Stimulated activated CD4-positive, alpha-beta T cell treated with anti-CD3 and anti-CD28 coated beads, Interleukin-12 subunit alpha, Interleukin-12 subunit beta, amount 100 ng/mL, for 4 hours (primary cell): ENCODE measurements at places on chromosomes 16 and 17.

DNA sequence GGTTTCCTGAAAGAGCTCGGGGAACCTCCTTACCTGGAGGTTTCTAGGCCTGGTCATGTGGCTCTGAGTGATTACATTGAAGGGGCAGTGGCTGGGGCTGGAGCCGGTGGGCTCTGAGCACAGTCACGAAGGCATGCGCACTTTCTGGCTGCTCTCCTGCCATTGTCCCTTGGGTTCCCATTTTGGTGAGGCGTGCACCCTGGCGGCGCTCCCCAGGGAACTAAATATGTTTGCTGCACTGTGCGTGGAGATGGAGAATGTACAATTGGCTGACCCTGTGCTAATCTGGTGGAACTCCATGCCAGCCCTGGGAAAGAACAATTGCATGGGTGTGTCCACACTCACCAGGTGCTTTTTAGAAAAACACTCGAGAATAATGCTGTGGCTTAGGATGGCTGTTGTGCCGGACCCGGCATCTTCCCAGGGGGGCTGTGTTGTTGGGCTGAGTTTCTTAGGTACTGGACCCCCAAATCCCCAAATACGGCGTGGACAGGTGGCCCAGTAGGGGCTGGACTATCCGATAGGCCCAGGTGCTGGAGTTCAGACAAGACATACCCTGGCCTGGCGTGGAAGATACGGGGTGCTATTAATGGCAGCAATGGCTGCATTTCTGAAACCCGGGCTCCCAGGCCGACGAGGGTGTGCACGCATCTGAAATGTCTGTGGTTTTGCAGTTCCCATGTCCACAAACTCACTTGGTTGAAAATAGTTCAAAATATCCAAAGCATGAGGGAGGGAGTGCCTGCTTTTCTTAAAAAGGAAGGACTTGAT is 230.5 kb downstream of the SEC14L1 start:
- DNase-seq, result no peak

- no peak for DNase-seq
These were observed 29.1 kb downstream of the RPTOR start for GRCh38 chr17:80573701-80574100.

DNA sequence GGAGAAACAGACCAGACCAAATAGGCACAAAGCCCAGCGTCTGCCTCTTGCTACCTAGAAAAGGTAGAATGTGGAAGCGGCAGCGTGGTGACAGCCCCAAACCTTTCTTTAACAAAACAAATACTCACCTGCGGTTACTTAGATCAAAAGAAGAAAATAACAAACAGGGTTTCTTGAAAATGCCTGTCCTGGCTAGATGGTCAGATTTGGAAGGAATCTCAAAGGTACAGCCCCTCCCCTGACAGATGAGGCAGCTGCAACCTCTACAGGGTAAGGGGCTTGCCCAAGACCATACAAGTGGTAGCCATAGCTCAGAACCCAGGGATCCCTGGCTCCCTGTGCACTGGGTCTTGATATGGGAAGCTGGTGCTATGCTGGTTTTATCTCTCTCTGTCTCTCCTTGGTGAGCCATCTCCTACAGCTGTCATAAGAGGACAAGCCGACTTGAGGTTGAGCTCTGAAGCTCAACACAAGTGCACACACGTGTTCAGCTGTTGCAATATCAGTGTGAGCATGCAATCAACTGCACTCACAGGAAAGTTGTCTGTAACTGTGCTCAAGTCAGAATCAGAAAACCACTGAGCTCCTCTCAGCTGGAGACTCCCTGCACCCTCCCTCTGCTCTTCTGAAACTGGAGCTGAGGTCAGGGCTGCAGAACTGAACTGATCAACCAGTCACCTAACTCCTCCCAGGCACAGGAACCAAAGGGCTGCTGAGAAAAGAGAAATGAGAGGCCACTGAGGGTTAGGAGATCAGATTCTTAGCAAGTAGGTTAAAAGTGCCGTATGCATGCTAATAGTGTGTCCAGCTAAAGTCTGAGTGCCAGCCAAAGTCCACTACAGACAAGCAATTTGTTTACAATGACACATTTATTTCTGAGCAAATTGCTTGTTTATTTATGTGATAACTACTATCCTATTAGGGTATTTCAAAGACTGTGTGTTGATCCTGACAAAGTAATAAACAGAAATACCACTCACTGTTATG is 6.1 kb upstream of the RNF157 start:
- peak; percentile 16 for DNase-seq

DNA sequence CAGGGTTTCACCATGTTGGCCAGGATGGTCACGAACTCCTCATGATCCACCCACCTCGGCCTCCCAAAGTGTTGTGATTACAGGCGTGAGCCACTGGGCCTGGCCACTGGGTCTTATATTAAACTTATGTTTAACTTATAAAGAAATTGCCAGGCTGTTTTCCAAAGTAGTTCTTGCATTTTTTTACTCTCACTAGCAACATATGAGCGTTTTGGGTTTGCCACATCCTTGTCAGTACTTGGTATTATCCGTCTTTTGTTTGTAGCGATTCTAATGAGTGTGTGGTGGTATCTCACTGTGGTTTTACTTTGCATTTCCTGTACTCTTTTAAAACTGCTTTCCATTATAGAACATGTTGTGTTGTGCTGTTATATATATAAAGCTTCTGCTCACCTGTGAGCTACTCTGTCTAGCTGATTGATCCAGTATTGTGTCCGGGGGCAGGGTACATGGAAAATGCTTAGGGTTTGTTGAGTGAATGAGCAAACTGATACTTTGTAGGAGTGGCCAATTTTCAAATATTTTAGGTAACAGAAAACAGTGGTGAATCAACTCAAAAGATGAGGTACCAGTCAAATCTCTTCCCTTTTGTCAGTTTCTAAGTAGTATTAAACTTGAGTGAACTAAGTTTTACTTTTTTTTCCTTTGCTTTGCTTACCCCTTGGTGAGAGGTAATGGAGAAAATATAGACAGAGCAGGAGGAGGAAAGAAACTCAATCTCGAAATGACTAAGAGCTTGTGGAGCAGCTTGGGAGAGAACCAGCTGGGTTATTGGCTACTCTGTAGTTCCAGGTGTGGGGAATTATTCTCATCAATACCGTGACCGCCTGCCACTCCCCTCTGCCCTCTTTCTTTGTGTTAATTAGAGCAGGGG is 75.8 kb downstream of the PITPNC1 start:
- DNase-seq, result no peak

GRCh38 chr16:83653785-83654184 is 154.0 kb upstream of the HSBP1 start:
- no peak for DNase-seq

- no peak for DNase-seq
These were observed at the start of gene BEAN1 for GRCh38 chr16:66427036-66427860. Gene BEAN1, plus strand, starts transcription at chr16:66427295. Its CDS starts 10,382 bp downstream, at chr16:66437677.

GRCh38 chr17:7573324-7574080 is 5.9 kb upstream of the CD68 start:
- DNase-seq, result peak; percentile 90

DNA sequence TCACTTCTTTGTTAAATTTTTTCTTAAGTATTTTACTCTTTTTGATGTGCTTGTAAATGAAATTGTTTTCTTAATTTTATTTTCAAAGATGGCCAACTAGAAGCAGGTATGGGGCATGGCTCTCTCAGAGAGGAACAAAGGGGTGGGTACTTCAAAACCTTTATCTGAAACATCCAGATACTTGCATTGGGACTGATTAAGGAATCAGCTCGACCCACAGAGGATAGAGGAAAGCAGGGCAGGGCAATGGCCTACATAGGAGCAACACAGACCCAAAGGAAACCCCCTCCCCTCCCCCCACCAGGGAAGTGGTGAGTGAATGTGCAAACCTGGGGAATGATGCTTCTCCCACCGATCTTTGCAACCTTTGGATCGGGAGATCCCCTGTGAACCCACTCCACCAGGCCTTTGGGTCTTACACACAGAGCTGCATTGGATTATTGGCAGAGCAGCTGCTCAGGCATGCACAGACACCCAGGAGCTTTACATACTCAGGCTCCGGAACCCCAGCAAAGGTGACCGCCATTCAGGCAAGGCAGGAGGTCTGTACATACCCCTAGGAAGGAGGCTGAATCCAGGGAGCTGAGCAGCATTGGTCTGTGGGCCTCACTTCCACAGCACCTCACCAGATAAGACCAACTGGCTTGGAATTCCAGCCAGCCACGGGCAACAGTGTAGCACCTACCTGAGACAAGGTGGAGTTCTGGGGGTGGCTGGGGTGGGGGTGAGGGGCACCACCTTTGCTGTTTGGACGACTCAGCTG is 3.0 kb upstream of the CCR7 start:
- DNase-seq, result no peak

DNA sequence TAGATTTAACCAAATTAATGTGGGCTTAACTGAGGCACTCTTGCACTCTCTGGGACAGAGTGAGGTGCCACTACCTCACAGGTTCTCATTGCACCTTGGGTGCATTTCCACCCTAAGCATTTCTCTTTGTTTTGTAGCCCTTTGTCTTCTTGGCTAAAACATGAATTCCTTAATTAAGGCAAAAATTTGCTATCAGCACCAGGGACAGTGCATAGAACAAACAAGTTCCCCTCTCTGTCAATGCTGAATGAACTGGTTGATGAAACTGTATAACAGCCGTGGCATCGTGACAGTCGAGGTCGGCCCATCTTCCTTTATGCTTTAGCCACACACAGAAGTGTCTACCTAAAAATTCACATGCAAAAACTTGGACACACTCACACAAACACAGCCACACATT is 74.8 kb downstream of the HS3ST2 start:
- DNase-seq, result no peak

- DNase-seq, result no peak
These were observed 1.2 kb downstream of the SRRM2 start for GRCh38 chr16:2753733-2754020.

DNA sequence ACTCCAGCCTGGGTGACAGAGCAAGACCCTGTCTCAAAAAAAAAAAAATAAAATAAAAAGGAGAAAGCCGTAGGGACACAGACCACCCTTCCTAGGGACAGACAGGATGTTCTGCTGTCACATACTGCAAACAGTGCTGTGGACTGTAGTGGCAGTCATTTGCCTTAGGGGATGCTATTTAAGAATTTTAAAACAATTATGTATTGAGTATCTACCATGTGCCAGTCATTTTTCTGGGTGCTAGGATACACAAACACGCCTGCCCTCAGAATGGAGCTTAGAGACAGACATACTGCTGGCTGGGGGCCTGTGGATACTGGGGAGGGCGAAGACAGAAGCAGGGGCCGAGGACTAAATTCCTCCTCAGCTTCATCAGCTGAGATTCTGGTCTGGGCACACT is 45.5 kb downstream of the MRC2 start:
- no peak for DNase-seq

DNA sequence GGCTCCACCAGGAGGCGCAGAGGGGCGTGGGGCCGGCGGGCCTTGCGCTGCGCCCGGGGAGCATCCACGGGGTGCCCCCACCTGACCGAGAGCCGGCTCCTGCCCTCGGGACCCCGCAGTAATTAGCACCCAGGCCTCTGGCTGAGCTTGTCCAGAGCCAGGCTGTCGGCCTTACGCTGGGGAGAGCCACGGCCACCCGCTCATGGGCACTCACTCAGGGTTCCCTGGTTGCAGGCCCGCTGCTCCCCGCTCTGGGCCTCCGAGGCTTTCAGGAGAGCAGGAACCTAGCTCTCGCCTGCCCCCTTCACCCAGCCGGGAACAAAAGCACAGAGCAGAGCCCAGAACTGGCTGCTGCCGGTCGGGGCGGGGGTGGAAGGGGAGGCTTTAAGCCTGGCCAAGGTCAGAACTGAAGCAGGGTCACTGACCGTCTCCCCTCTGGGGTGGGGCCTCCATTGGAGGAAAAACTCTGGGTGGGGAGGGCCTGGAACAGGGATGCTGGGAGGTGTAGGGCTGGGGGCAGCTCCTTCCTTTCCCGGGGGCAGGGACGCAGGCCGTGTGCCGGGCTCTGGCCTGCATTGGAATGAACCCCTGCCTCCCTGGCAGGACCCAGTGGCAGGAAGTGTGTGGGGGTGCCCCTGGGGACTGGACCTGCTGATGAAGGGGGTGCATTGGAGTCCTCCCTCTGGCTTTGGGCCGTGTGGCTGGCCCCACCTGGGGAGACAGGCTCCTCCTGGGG is 12.3 kb downstream of the GLIS2 start:
- DNase-seq, result peak; percentile 56

DNA sequence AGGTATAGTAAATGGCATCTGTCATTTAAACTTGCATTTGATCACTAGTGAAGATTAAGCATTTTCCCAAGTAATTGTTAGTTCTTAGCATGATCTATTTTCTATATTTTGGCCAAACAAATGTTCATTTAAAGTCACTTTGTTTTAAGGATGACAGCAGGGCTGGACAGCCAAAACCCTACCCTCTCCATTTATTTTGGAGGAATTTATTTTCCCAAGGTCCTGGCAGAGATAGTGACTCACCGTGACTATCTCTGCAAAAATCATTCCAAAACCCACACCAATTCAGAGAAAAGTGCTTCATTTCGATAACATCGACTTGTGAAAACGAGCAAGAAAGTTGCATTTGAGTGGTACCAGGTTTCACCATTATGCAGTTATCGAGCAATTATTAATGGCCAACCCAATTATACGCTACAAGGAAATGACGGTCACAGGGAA is 665 bp upstream of the AKAP1 start:
- DNase-seq, result no peak

DNA sequence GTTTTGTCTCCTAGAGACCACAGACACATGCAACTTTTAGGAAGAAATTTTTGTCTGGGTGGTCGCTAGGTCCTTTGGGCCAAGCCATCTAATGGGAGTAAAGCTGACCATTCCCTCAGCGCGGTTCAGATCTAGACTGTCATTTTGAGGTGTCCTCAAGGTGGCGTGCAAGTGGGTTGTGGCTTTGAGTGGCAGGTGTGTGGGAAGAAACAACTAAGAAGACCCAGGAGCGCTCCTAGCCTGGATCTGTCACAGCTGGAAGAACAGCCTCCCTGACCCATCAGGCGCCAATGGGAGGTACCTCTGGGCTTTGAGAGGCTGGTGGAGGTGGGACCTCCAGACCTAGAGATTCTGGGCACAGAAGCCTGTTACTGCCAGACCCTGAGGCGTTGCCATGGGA is 645.1 kb downstream of the KCNJ18 start:
- DNase-seq, result no peak

GRCh38 chr17:76353004-76353598 is 615 bp downstream of the PRPSAP1 start:
- DNase-seq, result peak; percentile 6

DNA sequence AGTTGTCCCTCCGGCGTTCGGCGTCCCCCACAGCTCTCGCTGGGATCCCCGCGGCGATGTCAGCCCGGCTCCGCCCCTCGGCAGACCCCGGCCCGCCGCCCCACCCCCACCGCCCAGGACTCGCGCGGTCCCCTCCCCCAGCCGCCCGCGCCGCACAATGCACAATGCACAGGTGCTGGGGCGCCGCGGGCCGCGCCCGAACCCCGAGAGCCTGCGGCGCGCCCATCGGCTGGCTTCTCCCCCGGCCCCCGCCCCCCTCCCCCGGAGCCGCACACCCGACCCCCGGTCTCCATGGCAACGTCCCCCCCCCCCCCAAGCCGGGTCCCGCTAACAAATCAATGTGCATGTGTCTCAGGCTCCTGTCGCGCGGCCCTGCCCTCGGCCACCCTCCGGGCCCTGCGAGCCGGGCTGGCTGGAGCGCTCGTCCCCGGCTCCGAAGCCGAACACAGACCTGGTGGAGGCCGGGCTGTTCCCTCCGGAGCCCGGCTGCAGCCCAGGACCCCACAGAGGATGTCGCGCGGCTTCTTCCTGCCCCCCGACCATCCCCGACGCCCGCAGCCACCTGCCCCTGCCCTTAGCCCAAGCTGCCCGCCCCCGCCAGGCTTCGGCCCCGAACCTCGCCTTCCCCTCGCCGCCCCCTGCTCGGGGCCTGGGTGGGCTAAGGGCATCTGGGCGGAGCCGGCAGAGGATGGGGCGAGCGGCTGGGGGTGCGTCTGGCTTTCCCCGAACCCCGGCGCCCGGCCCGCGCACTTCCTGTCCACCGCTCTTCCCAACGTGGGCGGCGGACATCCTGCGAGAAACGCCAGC is 818 bp upstream of the CBX8 start:
- DNase-seq, result no peak
